ENCODE measurements at places on chromosomes 16 and 17. TPM values are rescaled to one million over a fixed set of nuclear protein-coding genes. Genes with fewer than 3 reads are reported as not detected.

DNA sequence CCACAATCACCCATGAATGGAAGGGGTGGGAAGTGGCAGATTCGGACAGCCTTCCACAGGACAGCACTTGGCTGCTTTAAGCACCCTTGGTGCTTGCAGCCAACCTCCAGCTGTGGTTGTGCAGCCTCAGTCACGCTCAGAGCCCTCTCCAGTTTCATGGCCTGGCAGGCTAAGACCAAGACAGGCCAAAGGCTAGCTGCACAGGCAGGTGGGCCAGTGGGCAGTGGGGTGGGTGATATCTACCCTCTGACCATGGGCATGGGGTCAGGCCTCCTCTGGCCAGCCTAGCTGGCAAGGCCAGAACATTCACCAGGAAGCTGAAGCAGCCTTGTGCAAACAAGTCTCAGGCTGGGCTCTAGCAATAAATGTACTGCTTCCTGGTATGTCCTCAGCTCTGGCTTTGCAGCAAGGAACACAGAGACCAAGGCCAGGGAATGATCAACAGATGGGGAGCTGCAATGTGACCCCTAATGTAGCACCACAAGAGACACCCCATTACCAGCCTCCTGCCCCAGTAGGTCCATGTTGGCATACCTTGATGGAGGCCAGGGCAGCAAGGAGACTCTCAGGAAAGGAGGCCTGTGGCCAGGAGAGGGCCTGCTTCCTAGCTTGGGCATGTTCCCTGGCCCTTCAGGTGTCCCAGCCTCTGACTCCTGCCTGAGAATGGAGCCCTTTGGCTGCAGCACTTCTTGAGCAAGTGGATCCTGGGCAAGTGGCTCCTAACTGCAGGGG lies 20.9 kb downstream of the HSD11B2 start:
- no peak for DNase-seq

- no peak for DNase-seq
Observed at GRCh38 chr16:49832177-49832576, 23.7 kb downstream of the ZNF423 start.

DNA sequence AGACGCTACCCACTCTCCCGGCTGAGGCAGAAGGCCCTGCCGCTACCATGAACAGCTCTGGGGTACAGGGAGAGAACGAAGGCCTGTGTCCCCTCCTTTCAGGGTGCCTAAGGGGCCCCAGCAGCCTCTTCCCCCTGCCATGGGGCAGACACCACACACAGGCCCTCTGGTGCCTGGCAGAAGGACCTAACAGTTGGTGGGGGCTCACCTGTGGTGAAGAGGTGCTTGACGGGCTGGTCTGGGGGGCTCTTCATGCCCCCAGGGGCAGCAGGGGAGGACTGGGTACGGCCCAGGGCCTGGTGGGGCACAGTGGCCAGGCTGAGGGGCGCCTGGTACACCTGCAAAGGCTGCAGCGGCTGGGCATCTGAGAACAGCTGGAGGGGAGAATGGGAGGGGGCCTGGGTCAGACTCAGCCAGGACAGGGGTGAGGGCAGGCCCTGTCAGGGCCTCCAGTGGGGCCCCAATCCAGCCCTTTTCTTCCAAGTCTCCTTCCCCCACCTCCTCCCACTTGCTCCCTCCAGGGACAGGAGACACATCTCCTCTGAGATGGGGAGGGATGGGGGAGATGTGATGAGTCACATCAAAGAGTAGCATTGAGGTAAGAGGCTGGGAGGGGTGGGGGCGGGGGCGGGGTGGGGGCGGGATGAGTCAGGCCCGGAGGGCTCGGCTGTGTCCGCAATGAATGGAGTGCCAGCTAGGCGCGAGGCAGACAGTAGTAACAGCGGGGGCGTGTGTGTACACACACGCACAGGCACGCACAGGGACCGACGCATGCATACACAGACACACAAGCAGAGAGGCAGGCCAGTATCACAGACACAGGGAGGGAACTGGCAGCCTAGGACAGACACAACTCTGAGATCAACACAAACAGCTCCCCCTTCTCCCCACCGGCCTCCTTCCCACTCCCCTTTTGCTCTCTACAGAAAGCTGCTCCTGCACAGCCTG lies 16.1 kb downstream of the G6PC3 start:
- DNase-seq: peak; percentile 72

DNA sequence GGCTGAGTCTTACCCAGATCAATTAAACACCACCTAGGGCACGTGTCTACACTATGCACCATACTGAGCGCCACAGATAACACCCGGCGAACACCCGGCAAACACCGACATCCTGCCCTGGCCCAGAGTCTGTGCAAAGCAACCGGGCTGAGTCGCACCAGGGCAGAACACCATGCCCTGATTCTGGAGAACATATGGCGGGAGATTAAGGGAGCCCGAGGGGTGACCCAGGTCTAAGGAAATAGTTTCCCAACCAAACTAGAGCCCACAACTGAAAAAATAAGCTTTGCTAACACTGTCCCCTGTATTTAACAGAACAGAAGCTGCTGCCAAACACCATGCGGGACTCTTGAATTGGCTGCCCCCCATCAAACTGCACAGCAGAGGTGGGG lies 22.1 kb downstream of the MYO18A start:
- DNase-seq: no peak

Gene KCNJ16
- total RNA-seq: not detected

DNA sequence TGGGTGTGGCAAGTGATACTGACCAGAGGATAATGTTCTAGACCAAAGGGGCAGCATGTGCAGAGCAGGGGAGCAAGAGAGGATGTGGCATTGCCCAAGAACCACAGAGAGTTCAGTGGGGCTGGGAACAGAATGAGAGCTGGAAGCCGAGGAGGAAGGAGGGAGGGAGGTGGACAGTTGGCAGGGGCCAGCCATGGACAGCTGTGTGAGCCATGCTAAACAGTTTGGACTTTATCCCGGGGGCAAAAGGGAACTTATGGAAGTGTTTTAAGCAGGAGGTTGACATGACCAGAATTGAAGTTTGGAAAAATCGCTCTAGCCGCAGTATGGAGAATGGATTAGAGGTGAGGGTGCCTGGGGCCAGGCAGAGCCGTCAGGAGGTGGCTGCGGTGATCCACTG lies 29.4 kb upstream of the TMEM132E start:
- DNase-seq: no peak

DNA sequence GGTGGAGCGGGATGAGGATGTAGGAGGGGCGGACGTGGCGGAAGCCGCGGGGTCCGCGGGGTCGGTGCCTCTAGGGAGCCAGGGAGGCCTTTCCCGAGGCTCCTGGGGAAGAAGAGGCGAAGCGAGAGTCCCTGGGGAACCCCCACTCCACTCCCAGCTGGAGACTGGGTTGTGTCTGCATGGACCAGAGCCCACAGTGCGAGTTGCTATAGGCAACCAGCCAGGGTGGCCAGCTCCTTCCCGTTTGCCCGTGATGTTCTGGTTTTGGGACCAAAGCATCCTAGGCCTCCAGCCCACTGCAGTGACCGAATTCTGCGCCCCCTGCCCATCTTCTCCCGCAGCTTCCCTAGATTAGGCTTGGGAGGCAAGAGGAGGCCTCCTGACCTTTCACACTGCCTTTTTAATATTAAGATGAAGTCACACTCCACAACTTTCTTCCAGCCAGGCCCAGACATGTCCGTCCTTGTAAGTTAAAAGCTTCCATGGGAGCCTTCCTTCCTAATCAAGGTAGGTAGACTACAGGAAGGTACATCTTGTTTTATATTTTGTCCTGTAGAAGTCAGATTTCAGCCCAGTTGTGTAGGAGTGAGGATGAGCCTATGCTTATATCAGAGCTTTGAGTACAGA lies 469 bp downstream of the AMZ2 start:
- peak; percentile 43 for DNase-seq

- peak; percentile 15 for DNase-seq
Observed at GRCh38 chr17:8994319-8994718, 27.0 kb upstream of the NTN1 start.

- DNase-seq: no peak
Observed at GRCh38 chr16:85386467-85387170, 226.5 kb upstream of the GSE1 start.

DNA sequence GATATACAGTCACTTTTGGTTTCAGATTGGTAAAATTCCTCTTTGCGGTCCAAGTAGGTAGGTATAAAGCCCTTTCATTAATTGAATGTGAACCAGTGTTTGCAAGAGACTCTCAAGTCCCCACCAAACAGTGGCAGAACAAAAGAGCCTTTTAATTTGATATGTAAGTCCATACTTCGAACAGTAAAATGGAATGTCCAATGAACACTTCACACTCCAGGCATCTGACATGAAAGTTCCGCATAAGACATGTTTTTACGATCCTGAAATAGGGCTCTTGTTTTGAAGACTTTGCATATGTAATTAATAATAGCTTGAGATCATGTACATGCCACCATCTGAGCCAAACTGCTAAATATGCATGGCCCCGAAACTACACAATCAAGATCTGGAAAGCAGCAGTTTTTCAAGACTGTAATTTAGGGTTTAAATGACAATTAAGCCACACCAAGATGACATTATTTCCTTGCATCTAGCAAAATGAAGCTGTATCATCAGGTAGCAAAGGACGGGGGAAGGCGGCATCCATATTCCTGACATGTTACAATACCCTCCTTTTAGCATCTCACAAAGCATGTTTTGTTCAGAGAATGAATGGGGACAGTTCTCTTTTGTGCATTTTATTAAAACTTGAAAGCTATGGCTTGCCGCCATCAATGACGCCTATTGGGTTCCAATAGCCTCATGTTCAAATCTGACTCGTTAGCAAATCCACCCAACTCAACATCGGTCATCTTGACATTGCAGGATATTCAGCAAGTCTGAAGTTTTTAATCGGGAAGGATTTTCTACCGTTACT lies 39.4 kb downstream of the LITAF start:
- DNase-seq: no peak

Gene NOTUM
- total RNA-seq: not detected

DNA sequence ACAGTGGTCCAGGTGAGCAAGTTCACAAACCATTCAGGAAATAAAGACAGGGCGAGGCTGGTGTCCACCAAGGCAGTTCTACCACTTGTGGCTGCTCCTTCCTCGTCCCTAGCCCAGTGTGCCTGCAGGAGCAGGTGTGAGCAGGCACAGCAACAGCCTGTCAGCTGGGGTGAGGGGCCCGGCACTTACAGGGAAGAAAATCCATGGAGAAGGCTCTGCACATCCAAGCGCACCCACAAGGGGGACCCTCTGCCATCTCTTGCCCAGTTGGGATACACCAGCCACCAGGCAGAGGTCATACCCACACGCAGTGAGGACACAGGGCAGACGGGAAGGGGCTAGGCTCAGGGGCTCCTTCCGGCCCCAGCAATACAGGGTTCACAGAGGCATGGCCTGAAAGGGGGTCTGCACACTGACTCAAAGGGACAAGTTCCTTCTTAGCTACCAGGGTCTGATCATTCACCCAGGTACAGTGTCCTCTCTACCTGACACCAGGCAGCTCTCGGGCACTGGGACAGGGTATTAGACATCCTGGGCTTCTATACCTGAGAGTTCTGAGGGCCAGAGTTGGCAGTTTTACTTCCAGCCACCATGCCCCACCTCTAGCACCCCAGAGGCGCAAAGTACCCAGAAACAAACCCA lies 27.0 kb downstream of the CDIP1 start:
- no peak for DNase-seq

Gene CETP
- total RNA-seq: not detected

- DNase-seq: peak; percentile 69
Observed at GRCh38 chr17:32813021-32813420, 63.9 kb downstream of the MYO1D start.

DNA sequence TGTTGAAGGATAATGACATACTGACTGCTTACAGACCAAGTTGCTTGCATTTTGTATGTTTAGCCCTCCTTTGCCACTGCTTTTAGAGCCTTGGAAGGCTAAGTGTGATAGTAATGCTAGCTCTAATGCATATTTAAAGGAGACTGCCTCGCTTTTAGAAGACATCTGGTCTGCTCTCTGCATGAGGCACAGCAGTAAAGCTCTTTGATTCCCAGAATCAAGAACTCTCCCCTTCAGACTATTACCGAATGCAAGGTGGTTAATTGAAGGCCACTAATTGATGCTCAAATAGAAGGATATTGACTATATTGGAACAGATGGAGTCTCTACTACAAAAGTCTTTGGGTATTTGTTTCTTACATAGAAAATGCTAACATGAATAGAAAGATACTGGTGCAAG lies 19.1 kb downstream of the CAPNS2 start:
- DNase-seq: no peak

GRCh38 chr16:56424791-56425438 lies 430 bp downstream of the AMFR start:
- no peak for DNase-seq

Gene CLEC18B
- total RNA-seq: 0.20 TPM

DNA sequence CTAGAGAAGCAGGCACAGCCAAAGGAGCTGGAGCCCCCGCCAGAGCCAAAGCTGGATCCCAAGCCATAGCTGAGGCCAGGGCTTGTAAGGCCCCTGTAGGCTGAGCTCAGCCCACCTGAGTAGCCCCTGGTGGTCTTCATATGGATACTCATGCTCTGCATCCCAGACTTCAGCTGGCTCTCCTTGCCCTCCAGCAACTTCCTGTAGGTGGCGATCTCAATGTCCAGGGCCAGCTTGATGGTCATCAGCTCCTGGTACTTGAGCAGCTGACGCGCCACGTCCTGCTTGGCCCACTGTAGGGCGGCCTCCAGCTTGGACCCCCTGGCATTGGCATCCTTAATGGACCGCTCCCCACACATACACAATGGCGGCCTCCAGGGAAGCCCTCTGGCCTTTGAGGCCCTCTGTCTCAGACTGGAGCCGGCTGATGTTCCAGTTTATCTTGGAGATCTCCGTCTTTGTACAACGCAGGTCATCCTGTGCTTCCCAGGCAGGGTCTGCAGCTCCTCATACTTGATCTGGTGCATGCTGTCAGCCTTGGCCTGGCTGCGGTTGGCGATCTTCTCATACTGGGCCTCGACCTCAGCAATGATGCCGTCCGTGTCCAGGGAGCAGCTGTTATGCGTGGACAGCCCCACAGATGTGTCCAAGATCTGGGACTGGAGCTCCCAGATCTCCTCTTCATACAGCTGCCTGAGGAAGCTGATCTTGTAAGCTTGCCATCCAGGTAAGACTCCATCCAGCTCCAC lies 28.9 kb downstream of the IKZF3 start:
- DNase-seq: no peak

GRCh38 chr16:67013823-67014633 lies 14.9 kb upstream of the CBFB start:
- no peak for DNase-seq

DNA sequence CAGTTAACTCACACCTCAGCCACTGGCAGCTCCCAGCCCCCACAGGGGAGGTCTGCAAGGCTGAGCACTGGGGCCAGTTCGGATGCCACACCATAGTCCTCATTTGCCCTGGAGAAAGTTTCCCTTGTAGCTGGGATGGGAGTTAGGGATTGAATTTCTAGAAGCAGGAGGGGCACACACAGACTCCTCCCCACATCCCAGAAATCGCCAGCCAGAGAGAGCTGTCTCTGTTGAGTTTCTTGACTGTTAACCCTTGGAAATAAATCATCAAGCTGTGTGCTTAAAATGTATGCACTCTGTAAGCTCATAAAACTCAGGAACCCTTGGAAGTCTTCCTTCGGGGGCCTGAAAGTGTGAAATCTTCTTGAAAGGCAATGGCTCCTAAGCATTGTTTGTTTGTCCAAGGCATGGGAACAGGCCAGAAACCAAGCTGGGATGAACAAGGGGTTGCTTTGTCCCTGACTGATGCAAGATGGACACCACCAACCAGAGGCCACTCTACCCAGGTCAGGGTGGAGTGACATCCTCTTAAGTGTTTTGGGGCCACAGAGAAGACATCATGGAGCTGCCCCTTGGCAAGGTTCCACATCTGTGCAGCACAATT lies 394 bp upstream of the PRM3 start:
- no peak for DNase-seq

All from foreskin keratinocyte (primary cell).